Sigmoid colon (tissue), 7 donors: ENCODE measurements at places on chromosomes 2 and 18.

- DNase-seq = peak; percentile 84
Measured at GRCh38 chr2:74587664-74588277, 33.3 kb downstream of the DOK1 start.

GRCh38 chr2:20592106-20593071 is 58.5 kb downstream of the HS1BP3 start:
- peak; percentile 54 for DNase-seq

GRCh38 chr2:69644506-69644979 is 1.0 kb upstream of the AAK1 start:
- DNase-seq = no peak

DNA sequence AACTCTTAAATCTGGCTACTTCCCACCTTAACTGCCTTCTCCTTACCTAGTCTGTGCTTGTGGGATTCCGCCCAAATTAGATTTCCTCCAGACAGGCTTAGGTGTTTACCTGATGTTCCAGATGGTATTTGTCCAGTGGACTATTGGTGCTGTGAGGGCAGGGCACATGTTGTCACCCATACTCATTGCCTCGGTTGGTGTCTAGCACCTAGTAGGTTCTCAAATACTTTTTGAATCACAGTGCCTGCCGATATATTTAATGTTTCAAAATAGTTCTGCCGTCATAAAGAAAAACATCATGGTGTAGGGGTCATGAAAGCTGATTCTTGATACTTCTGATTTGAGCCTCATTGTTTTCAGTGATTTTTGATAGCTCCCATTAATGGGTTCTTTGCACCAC is 1.1 kb downstream of the SEPTIN2 start:
- no peak for DNase-seq

GRCh38 chr2:25981596-25982272 is 563 bp downstream of the KIF3C start:
- DNase-seq = no peak

GRCh38 chr2:116489944-116490343 is 1324.5 kb upstream of the DDX18 start:
- no peak for DNase-seq

DNA sequence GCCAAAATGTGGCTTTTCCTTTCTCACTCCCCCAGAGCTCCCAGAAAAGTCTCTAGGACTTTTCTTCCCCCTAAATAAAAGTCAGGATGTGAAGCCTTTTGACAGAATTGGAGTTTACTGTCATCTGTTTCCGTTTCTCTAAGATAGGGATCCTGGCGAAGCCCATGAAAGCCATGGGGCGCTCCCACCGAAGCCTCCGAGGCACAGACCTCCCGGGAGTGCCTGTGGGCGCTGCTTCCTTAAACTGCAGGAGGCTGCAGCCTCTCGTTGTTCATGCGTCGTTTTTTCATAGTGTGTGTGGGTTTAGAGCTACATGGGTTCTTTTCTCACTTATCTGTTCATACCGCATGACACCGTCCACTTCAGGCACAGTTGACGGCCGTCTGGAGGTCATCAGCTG is 56.8 kb downstream of the ASAP2 start:
- DNase-seq = no peak

GRCh38 chr2:171487201-171487600 is 35.1 kb upstream of the CYBRD1 start:
- no peak for DNase-seq

- DNase-seq = no peak
Measured at GRCh38 chr18:72544092-72544886, at the start of gene CBLN2. Gene CBLN2 (minus strand): TSS chr18:72544342. CDS start chr18:72542160, 2,182 bp downstream.

GRCh38 chr2:140643761-140644187 is 1487.0 kb downstream of the LRP1B start:
- no peak for DNase-seq

DNA sequence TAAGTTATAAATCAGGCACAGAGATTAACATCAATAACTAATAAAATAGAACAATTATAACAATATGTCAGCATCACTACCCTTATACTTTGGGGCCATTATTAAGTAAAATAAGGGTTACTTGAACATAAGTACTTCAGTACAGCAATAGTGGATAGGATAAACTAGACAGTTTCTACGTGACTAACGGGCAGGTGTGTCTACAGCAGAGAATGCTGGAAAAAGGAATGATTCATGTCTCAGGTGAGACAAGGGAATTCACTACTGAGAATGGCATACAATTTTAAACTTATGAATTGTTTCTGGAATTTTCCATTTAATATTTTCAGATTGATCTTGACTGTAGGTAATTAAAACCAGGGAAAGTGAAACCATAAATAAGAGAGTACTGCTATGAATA is 5.5 kb downstream of the WDR75 start:
- DNase-seq = no peak

DNA sequence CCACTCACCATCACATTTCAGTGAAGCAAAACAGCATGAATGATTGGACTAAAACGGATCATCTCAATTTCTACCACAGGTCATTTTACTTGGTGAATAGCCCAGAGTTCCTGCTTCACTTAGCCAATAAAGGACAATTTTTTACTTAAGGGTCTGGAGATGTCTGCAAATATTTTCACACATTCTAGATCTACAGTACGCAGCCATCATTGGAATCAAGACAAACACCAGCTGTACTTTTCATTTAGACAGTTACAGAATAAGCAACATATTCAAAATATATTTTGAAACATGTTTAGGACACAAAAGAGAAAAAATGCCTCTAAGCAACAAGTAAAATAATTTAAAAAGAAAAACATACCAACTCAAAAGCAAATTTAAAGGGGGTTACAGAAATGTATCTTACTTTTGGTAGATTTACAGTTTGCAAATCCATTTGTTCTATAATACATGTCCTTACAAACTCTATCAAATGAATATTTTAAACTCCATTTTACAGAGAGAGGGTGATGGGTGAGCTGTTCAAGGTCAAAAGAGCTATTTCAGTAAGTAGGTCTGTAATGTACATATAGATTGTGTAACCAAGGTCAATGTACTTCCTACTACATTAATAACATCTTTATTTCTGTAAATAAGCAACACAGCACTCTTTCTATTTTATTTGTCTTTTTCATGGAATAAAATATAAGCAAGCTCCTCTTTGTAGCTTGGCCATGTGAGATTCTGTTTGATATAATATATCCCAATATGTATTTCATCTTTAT is 13.4 kb downstream of the PPP1R1C start:
- DNase-seq = no peak

DNA sequence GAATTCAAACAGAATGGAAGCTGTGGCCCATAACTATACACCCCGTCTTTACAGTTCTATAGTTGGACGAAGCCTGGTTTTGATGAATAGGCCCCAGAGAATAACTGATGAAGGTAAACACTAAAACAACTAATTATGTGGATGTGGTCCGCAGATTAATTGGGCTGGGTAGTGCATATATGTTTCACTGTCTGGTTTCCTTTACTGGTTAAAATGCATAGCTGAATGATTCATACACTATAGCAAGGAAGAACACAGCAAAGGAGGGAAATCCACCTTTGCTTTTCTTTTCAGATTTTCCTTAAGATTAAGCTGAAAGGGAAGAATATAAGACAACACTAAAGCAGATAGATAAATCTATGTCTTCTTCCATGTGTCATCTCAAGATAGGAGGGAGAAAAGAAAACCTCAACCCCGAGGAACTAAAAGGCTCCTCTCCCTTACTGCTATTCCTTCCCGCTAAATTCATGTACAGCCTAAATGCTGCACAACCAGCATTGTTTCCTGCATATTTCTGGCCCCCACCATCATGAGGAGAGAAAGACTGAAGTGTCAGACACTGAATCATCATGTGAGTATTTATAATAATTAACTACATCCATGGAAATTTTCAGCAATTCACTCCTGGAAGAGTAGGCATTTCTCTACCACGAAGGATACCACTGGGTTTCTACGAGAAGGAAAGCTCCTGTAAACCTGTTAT is 297.1 kb upstream of the CCDC68 start:
- no peak for DNase-seq

DNA sequence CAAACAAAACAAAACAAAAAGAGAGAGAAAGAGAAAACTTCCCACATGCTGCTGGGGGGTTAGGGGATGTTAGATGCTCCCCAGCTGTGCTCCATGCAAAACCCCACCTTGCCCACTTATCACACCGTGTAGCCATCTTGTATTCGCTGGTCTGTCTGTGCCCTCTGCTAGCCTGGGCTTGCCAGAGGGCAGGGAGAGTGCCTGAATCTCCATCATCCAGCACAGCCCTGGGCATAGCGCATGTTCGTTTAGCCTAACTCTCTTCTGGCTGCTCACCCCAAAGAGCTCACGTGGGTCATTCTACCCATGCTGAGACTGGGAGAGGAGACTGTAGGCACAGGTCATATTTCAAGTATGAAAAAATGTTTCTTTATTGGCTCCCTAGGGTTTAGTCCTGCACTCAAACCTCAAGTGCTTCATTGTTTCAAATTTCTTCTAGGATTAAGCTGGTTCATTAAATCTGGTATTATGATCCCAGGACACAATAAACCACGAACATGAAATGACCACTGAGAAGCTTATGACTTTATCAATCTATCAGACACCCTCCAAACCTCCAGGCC is 100.5 kb downstream of the KCNF1 start:
- DNase-seq = no peak
